ENCODE measurements at places on chromosomes 3 and 15.

DNA sequence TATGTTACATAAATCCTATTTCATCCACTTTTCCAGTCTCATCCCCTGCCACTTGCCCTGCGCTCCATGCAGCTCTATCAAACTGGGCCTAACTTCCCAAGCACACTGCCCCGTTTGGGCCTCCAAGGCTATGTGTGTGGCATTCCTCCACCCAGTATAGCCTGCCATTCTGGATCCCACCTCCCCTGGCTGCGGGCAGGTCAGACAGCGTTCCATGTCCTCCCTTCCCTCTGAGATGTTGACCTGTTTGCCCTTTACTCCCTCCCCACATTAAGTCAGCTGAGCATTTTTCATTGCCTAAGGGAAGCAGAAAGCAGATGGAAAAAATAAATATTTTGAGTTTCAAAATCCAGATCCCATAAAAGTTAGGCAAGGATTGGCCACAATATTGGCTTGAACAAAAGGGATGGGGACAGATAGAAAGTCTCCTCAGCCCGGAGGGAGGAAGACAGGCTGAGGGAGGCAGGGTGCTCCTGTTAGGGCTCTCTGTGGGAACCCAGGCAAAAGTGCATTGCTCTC is 73.3 kb downstream of the CYP19A1 start:
- DNase-seq: no peak

- peak; percentile 98 for DNase-seq
Measured at GRCh38 chr15:59313641-59314332, 58.9 kb downstream of the MYO1E start.

DNA sequence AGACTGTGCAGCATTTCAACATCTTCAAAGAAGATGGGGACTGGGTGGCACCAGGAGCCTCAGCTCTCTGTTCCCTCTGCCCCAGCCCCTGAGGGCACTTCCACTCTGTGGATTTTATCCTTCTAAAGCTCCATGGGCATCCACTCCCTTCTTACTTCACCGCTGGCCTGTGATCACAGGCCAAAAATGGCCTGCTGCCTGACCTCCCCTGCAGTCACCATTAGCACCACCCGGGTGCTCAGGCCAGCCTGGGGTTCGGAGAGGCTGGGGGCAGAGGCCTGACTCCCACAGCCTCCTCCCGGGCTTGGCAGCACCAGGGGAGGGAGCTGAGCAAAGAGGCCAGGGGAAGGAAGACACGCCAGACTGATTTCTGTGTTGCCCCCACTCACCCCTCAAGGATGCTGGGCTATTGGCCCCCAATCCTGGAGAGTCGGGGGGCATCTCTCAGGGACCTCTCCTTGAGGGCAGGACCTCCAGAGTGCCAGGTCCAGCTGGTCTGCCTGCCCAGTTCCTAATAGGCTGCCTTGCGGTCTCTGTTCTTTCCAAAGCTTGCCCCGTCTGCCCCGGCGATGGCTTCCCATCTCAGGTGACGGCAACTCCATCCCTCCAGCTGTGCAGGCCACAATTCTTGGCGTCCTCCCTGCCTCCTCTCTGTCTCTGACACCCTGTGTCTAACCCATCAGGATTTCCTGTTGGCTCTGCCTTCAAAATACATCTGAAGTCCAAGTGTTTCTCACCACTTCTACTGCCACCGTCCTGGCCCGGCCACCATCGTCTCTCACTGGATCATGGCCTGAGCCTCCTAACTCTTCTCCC is 67.1 kb downstream of the EXOG start:
- DNase-seq: no peak

DNA sequence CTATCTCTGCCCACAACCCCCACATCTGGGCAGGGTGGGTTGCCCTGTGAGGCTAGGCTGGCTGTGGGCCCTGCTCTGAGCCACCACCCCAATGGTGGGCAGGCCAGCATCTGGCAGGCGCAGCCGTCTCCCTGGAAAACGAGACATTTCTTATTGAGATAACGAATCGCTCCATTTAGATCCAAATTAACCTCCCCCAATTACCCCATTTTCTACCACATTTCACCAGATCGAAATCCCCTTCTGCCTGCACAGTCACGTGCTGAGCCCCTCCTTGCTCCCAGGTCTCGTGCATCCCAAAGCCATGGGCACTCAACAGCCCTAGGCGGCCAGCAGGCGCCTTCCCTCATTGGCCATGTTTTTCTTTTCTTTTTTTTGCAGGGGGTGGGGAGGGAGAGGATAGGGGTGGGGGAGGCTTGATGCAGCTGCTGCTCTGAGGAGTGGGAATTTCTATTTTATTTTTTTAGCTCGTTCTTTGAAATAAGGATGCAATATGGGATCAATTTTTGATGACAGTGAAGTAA is 53.0 kb upstream of the TMEM115 start:
- no peak for DNase-seq

DNA sequence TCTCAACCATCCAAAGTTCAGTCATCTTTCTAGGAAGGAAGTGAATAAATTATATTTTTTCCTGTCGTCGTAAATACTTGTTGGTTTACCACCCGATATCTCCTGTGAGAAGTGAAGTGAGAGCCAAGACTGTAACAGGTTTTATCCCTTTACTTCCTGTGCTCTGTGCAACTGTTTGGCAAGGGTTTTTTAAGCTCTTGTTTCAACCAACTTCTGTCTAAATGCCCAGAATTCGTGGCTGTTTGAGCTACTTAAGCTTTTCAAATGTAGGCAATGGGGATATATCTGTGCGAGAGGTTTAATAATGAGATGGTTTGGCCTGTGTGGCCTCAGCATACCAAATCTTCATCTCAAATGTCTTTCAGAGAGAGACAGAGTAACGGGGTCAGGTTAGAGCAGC is 134.7 kb downstream of the LRTM1 start:
- no peak for DNase-seq

- DNase-seq: no peak
Measured at GRCh38 chr3:48064292-48064829, 48.1 kb upstream of the MAP4 start.

DNA sequence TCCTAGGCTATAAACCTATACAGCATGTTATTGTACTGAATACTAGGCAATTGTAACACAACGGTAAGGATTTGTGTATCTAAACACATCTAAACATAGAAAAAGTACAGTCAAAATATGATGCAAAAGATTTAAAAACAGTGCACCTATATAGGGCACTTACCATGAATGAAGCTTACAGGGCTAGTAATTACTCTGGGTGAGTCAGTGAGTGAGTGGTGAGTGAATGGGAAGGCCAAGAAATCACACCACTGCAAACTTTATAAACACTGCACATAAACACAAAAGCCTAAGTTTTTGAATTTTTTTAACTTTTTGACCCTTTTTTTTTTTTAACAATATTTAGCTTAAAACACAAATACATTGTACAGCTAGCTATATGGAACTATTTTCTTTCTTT is 204.7 kb upstream of the CTNNB1 start:
- DNase-seq: no peak

DNA sequence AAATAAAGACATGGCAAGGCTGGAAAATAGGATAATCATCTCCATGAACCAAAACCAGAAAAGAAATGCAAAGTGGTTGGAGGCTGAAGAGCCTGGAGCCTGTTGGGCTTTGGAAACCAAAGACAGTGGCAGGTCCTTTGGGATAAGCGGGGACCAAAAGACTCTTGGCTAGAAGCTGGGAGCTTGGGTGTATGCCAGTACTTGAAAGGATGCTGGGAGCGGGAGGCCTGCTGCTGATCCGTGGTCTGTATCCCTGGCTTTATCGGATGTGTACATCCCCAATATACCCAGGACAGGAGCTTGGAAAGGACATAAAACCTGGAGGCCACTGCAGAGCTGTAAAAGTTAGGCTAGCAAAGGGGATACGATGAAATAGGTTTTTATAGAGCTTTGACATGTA is 1.3 kb upstream of the CHRNB4 start:
- DNase-seq: no peak

- DNase-seq: no peak
Measured at GRCh38 chr3:105278688-105279087, 88.0 kb upstream of the ALCAM start.

DNA sequence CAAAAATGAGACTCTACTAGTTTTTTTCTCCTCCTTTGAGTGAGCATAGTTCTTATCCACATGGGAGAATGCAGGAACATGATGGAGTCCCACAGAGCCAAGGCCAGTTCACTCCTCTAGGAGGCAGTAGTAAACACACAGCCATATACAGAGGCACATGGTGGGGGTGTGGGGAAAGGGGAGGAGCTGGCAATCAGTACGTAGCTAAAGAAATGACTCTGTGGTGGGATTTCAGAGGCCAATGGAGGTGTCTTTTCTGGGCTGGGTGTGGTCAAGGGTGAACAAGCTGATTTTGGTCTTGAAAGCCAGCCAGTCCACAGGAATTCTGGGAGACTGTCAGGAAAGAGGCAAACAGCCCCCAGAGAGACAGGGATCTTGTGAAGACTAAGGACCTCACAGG is 6.6 kb upstream of the RAB11A start:
- no peak for DNase-seq

GRCh38 chr15:66036859-66037258 is 167.6 kb downstream of the RAB11A start:
- DNase-seq: no peak

DNA sequence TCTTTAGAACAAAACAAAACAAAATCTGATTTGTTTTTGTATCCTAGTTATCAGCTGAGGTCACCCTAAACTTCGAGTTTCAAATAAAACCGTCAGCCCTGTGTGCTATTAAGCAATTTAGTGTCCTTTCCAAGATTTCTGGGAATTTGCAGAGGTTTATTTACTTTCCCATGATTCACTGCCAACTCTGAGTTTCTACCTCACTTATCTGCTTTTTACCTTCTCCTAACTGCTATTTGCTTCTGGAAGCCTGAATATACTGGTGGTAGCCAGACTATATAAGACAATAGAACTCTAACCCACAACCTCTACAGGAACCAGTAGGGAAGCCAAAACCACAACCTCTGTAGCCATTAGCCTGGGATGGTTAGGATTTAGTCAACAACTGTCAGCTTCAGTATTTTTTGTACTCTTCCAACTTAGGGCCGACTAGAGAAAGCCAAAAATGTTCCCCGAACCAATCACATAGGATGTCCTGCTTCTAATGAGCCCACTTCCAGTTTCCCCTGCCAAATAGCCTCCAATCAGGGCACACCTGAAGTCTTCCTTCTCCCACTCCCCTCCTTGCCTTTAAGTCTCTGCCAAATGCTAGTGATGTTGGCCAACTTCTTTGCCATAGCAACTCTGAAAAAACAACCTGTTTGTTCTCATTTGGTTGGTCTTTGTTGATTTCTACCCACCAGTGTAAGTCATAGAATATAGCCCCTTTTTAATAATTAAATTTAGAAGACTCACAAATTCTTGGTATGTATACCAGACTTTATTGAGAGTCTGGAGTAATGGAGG is 273.1 kb downstream of the ULK4 start:
- no peak for DNase-seq

DNA sequence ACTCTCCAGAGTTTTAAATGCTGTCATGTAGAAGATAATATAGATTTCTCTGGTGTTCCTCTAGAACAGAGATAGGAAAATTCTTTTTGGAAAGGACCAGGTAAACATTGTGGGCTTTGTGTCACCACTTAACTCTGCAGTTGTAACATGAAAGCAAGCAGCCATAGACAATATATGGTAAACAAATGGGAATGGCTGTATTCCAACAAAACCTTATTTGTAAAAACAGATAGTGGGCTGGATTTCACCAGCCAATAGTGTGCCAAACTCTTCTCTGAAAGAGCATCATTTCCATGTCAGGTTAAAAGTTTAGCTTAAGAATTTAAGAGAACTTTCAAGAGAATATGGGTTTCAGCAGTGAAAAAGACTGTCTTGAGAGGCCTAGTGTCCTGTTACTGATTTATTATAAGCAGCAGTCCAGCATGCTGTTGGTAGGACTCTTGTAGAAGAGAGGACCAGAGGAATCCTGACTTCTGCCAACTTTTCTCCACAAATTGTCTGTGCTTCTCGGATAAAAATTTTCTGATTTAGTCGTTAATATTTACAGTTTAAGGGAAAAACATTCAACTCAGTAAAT is 107.7 kb downstream of the TCF12 start:
- peak; percentile 3 for DNase-seq

DNA sequence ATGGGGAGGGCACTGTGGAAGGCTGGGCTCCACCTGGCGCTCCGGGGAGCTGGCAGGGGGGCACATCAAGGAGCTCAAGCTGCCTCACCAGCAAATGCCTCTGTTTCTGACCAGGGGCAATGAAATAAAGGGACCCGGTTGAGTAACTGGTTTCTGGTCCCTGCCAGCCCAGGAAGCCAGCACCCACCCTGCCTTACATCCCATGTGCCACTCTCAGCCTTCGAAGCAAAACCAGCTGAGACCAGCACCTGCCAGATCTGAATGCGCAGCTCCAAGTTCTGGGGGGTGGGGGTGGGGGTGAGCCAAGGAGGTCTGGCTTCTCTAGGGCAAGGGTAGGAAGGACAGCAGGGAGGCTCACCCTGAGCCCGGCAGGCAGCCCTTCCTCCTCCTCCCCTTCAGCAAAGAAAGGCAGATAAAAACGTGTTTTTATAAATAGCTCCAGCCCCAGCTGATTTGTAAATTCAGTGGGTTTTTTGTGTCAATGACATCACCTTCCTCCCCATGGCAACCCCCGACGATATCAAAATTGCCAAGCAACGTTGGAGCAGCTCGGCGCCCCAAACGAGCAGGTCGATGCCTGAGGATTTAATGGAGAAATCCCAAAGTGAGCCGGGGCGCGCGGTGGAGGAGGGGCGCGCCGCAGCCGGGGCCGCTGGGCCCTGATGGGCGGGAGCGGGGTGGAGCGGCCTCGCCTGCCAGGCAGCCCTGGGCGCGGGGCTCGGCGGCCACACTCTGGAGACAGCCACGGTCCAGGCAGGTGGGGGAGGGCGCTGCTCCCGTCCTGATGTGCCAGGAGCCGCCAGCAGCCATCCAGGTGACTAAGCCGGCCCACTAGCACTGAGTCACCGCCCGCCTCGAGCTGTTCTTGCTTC is at the start of gene PAK6:
TSS of gene PAK6 (plus strand) at position 532 of the 872 bp plus-strand sequence. CDS start 25,723 bp downstream, outside the sequence.
- DNase-seq: peak; percentile 58

GRCh38 chr15:42954291-42954690 is 33.7 kb upstream of the TTBK2 start:
- DNase-seq: no peak

DNA sequence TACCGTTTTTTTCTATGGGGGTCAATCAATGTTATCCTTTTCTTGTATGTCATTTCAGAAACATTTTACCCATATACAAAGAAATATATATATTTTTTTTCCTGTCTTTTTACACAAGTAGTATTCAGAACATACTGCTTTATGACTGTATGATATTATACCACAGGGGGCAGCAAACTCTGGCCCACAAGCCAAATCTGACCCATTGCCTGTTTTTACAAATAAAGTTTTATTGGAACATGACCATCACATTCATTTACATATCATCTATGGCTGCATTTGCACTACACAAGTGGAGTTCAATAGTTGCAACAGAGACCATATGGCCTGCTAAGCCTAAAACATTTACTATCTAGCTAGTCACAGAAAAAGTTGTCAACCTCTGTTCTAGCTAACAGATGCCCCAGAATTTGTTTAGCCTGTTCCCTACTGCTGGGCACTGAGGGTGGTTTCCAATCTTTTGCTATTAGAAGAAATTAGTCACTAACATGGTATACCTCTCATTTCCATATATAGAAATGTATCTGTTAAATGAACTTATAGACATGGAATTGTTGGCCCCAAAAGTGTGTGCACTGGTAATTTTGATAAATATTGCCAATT is 57.7 kb downstream of the BFSP2 start:
- DNase-seq: no peak

All from NCI-H1105 treated with DMSO at 0.1 percent for 48 hours (cell line).